ENCODE measurements at places on chromosomes 1 and 21. TPM values are rescaled to one million over a fixed set of nuclear protein-coding genes. Genes with fewer than 3 reads are reported as not detected.

C1orf53 gene
- total RNA-seq = 28.6 TPM

ATAD3C gene
- total RNA-seq = 0.06 TPM

PTPN7 gene
- 1.5 TPM for total RNA-seq

- no peak for DNase-seq
These were observed 64.0 kb upstream of the SELENON start for GRCh38 chr1:25735956-25736529.

DNA sequence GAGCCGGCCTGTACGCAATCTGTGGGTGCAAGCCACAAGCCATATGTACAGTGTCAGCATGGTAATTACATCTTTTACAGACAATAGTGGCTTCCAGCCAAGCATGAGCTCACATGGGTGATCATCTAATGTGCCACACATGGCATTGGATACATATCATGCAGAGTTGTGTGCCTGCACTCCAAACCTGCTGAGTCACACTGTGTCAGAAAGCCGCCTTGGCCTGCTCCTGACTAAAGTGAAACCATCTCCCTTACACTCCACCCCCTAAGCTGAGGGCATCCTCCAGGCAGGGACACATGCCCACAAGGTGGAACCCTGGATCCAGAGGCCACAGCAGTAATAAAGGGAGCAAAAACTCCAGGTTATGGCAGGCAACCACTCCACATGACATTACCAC, 72.5 kb downstream of the KCNT2 start:
- peak; percentile 35 for DNase-seq

DNA sequence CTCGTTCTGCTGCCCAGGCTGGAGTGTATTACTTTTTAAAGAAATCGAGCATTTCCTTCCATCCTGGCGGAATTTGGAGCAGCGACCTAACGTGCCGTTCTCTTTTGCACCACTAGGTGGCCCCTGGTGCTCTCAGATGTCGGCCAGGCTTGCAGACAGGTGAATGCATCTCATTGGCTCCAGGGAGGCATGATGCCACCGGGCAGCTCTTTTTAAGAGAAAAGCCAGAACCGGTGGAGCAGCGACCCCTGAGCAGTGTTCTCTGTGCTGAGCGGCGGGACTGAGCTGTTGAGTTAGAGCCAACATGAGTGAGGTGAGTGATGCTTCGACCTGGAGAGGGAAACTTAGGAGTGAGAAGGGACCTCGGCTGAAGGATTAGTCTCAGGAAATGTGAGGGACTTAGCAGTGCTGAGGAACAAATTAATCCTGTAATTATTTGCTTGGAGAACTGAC, at the start of gene PCP4:
Gene PCP4 (plus strand): TSS at position 241 of the 453 bp plus-strand sequence. CDS start 64 bp downstream, at position 305.
- peak; percentile 61 for DNase-seq

DNA sequence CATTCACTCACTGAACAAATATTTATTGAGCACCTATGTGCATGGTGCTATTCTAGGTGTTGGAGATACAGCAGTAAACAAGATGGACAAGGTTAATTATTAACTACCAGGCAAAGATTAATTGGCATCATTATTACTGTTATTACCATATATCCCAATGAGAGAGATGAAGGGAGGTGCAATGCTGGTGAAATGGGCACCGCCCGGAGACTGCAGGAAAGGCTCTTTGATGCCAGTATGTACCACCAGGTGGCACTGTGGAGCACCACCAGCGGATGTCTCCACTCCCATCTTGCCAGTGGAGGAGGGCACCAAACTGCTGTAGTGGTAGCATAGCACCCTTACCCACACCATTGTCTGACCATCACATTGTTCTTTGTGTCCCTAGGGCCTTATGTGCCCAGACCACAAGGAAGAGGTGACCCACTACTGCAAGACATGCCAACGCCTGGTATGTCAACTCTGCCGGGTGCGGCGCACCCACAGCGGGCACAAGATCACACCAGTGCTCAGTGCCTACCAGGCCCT, 3.0 kb downstream of the TRIM46 start:
- peak; percentile 74 for DNase-seq

- DNase-seq = peak; percentile 92
These were observed 40.2 kb upstream of the SIPA1L2 start for GRCh38 chr1:232669981-232670747.
